ENCODE measurements at places on chromosomes 16 and 17.
A peak's percentile ranks its signal among the peaks of the same experiment; 100 is the strongest.

GRCh38 chr17:17172001-17172939 lies 33.9 kb downstream of the PLD6 start:
- DNase-seq: no peak

- no peak for DNase-seq
Measured at GRCh38 chr17:33002246-33002645, 10.6 kb downstream of the SPACA3 start.

GRCh38 chr17:8503368-8503767 lies 67.7 kb downstream of the NDEL1 start:
- no peak for DNase-seq

DNA sequence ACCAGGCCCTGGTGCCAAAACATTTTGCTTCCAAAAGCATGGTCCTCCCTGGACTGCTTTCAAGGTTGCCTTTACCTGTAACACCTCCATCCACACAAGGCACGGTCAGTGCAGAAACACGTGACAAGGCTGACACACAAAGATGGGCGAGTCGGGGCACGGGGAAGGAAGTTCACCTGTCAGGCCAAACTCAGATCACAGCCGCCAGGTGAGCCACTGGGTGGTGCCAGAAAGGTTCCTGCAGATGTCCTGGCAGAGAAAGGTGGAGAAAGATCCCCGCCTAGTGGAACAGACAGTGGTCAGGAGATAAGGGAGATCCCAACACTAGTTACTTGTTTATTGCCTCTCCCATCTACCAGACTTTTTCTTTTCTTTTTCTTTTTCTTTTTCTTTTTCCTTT lies 155.3 kb downstream of the AIPL1 start:
- DNase-seq: peak; percentile 20

DNA sequence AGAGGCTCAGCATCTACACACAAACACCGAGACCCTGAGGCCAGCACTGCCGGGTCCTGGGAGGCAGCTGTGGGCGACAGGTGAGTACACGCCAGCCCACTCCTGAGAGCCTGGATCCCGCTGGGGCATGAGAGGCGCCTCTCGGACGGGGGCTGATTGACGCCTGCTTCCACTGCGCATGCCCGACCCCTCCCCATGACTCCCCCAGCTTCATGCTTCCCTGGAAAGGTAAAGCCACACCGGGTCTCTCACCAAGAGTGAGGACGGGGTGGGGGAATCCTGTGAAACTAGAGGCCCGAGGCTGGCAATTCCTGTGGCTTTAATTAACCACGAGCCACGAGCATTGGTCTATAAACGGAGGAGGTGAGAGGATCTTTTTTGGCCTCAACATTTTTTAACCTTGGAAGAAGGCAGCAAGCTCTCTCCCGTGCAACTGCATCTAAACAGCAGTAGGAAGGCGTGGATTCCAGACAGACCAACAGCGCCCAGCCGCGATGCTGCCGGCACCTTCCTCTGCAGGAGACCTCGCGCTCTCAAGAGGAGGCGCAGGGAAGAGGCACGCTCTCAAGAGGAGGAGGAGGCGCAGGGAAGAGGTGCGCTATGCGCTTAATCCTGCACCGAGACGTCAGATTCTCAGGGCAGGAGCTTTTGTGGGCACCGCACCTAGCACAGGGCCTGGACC lies 71.8 kb upstream of the METRNL start:
- no peak for DNase-seq

DNA sequence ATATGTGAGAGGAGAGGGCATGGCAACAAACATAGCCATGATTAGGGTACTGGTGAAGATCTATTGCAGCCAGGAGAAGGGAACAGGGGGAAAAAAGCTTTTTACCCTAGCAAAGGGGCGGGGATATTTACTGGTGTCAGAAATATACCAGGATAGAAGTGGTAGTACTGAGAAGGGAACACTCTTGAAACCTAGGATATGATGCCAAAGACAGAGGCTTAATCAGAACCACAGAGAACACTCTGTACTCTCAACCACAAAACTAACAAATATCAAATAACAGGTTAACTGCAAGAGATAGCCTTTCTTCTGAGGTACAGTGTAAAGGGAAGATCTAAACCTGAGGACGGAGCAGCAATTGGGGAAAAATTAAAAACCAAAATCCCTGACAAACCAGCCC lies 112.2 kb downstream of the KIF2B start:
- DNase-seq: no peak

DNA sequence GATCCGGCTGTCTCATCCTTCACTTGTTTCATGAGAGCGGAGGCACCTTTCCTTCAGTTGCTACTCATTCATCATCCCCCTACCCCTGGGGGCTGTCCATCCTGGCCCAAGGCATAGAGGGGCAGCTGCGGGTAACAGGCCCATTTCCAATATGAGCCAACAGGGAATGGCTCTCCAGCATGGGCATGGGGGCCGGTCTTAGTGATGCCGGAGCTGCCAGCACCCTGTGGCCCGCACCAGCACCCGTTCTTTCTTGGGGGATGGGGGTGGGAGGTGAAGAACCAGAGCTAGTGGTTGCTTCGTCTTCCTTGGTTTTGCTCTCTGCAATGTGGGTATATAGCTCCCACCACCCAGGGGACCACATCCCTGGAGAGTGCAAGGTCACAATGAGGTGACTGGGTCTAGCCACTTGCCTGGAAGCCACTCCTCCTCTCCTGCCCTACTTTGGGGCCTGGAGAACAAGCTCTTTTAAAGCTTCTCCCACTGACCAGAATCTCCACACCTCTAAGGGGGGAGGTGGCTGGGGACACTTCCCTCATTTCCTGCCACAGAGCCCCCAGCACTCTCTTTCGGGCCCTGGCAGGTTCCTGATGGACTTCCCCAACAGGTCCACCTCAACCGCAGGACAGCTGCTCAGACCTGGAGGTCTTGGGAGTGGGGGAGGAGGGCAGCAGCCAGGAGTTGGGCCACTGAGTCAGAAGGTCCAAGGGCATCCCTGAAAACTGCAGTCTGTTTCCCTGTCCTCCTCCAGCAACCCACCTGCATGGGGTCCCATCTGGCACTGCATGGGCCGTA lies 11.9 kb upstream of the TBX2 start:
- DNase-seq: no peak

DNA sequence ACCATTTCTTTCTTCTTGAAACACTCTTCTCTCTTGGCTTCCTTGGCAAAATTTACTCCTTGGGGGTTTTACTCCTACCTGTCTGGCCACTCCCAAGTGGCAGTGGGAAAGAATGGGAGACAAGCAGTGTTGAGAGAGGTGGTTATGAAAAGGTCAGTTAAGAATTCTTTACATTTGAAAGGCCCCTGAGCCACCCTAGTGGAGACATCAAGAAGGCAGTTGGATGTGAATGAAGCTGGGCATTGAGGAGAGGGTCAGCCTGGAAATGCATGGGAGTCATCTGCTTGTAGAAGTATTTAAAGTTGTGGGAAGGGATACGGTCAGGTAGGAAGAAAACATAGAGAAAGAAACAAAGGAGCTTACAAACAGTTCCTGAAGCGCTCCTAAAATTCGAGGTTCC lies 42.3 kb upstream of the CCNF start:
- DNase-seq: no peak

DNA sequence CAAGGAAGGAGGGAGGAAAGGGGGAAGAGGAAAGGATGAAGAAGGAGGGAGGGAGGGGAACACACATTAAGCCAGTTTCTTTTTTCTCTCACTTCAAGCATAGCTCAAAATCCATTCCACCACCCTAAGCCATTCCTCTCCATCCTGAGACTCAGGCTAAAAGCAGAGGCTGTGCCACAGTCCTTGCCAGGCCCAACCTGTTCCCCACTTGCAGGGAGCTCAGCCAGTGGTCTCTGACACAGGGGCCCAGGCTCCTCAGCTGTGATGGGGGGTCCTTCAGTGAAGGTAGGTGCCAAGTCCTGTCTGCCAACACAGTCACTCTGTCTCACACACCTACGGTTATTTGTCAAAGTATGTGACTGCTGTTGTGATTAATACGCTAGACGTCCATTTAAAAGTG lies 44.6 kb downstream of the SDK2 start:
- no peak for DNase-seq

DNA sequence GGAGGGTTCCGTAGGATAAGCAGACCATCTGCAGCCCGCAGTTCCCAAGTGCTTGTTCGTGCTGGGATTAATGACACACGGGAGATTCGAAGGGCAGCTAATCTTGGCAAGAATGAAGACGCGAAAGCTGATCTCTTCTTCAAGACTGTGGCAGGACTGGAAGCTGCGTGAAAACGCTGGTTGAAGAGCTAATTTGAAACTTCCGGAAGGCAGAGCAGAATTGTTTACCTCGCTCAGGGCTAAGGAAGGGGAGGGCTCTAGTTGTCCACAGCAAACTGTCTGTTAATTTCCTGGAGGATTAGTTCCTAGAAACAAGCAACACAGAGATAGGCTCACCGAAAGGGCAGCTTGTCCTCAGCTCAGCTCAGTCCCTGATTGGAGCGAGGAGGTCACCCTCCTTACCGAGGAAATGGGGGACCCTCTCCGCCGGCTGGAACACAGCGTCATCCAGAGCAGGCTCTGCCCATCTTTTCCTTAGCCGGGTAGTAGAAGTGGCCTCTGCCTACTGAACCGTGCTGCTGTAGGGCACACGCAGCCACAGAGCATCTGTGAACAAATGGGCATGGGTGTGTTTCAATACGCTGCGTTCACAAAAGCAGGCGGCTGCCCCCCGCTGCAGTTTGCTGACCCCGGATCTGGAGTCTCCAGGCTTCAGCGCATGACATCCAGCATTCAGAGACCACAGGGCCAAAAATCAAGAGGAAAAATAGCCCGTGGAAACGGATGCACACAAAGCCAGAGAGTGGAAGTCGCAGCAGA lies 16.7 kb upstream of the BAIAP2 start:
- peak; percentile 57 for DNase-seq

GRCh38 chr16:30893417-30893743 lies 497 bp downstream of the BCL7C start:
- DNase-seq: no peak

DNA sequence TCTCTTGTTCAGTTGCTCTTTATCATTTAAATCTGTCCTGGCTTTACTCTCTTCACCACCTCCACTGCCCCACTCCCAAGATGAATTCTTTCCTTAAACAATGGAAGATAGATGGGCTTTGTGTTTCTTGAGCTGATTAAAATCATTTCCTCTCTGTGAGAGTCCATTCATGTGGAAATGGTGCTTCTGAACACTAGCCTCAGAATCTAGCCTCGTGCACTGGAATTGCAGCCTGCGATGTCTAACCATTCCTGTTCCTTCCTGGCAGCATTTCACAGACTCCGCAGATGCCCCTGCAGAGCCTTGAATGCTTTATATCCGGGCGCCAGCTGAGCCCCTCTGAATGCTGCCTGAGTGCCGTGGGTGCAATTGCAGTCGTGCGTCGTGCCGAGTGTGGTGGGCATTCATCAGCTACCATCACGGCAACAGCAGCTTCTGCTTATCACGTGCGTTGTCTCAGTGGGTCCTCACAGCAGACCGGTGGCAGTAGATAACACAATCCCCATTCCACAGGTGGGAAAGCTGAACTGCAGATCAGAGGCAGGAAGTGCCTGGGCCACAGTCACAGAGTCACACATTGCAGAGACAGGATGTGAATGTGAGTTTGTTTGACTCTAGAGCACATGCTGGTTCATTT lies 172.8 kb upstream of the WSCD1 start:
- DNase-seq: no peak

DNA sequence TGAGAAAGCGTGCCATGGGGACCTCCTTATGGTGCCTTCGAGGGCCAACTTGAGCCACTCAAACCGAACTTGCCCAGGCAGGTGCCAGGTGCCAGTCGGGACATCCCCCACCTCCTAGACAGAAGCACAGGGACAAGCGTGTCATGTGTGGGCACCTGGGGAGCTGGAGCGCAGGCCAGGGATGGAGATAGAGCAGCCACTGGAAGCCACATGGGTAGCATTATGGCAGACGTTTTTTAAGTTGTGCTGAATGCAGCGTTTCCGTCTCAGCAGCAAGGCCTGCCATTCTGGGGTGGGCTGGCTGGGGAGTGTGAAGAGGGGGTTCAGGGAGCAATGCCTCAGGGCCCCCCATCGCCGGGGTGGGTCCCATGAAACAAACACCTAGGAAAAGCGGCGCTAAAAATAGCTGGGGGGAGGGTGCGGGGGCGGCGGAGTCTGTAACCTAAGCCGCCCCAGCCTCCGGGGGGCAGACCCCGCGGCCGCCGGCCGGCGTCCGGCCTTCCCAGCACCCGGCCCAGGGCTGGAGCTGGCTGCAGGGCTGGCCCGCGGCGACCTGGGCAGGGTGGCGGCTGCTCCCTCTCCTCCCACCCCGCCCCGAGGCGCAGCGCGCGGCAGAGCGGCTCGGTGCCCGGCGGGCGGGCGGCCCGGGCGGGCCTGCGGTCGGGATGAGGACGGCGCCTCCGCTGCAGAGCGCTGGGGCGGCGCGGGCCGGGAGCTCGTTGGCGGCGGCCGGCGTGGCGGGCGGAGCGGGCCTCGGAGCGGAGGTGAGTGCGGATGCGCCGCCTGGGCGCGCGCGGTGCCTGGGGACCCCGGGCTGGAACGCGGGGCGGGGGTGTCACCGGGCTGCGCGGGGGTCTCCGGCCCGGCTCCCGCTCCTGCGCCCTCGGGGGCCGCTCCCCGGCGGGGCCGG lies at the start of gene ZNF469:
Gene ZNF469, plus strand, starts transcription at position 469 of the 910 bp plus-strand sequence. CDS start 44,512 bp downstream, outside the sequence.
- no peak for DNase-seq

DNA sequence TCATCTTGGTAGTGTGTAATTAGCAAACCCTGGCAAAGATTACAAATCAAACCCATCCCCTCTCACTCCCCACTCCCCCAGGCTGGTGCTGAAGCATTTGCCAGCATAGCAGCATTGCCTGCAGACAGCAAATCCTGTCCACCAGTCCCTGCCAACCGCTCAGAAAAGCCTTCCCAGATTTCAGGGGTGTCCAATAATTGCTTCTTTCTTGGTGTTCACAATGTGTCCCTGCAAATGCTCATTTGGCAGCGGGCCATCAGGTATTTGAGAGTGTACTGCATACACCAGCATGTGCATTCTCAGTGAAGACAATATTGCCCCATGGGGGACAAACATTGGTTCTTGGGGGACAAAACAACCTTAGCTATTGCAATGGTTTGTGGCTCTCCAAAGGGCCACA lies 28.2 kb downstream of the ORC6 start:
- no peak for DNase-seq

DNA sequence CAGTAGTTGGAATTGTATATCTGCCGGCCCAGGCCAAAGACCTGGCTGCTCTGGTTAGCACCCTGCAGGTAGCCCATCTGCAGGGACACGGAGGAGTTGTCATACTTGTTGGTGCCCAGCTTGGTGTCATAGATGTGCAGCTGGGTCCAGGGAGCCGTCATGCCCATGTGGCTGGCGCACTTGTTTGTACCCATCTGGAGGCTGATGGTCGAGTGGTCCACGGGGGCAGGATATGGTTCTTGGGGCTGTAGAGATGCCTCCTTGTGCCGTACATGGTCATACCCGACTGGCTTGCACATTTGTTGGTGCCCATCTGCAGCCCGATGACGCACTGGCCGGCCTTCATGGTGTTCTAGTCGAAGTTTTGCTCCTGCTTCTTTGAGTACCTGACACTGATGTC lies 6.0 kb downstream of the CDH3 start:
- DNase-seq: no peak

DNA sequence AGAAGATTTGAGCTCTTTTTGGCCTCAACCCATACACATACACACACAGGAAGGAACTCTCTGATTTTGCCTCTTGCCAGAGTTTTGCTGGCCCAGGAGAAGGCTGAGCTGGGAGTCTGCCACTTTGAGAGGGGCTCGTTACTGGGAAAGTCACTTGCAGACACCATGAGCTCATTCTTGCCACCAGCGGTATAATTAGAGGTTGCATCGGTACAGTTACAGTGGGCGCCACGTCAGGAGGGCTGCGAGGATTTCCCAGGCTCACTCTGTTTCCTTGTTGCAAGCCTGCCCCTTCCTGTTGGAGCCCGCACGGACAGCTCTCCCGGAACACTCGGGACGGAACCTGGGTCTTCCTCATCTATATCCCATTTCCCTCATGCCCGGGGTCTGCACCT lies 3.1 kb upstream of the SDK2 start:
- DNase-seq: peak; percentile 48

Data from NCI-H1436 (cell line).